OCI-LY7 (cell line): ENCODE measurements at places on chromosomes 11 and 22. TPM values are rescaled to one million over a fixed set of nuclear protein-coding genes. Genes with fewer than 3 reads are reported as not detected.

DNA sequence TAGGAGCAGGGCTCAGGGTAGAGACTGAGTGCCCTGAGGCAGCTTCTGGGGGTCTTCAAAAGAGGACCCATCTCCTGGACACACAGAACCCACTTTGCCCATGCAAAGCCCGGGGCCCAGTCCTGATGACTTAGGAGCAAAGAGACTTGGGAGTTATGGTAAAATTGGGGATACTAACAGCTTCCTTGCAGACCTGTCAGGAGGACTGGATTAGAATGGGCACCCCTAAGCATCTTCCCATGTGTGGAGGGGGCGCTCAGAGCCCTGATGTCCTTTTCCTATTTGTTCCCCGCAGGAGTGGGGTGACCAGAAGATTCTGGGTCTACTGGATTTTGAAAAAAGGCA lies 100.0 kb downstream of the WNT7B start:
- no peak for DNase-seq

DNA sequence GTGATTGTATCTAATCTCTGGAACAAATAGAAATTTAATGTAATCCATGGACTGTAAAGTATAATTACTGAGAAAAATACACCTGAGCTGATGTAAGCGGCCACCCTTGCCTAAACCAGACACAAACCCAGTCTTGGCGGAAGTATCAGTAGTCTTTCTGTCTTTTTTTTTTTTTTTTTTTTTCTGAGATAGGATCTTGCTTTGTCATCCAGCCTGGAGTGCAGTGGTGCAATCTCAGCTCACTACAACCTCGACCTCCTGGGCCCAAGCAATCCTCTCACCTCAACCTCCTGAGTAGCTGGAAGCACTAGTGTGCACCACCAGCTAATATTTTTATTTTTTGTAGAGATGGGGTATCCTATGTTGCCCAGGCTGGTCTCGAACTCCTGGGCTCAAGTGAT lies 5.5 kb upstream of the CXCR5 start:
- peak; percentile 50 for DNase-seq

DNA sequence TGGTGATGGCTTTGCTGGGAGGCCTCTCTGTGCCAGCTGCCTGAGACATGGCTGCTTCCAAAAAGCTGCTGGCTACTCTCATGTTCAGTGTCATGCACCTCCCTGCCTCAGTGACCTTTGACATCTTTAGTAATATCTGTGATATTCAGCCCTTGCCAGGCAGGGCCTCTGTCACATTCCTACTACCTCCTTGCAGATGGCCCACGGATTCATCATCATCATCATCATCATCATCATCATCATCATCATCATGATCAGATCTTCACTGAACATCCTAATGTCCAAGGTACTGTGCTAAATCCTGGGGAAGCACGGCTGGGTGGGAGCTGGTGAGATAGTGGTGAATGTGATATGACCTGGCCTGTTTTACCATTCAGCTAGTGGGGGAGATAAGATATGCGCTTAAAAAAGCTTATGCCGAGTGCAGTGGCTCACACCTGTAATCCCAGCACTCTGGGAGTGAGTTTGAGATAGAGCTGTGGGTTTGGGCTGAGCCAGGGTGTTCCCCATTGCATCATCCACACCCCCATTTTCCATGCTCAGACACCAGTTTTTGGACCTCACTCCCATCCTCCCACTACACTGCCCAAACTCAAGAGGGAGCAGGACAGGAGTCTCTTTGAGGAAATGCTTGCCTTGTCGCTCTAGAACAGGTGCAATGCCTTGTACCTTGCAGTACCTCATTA lies 17.1 kb upstream of the TMPRSS13 start:
- DNase-seq = no peak

DNA sequence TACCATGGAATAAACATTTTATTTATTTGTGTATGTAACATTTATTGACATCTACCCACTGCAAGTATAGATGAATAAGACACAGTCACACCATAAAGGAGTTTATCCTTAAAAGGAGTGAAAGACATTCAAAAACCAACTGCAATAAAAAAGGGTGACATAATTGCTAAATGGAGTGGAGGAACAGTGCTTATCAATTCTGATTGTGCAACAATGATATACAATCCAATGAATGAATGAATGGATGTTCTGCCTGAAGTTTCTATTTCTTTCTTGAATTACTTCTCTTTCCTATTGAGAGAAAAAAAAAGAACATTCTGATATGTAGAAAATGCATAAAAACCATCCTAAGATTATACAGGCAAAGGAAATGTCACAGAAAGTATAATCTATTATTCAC lies 10.0 kb downstream of the MMP7 start:
- no peak for DNase-seq

GRCh38 chr11:80980227-80980626 lies 1539.4 kb upstream of the TENM4 start:
- no peak for DNase-seq

The STK33 gene
- not detected in 2 replicates for total RNA-seq

The UBE2L3 gene
- 67.1 and 67.8 TPM in 2 replicates for total RNA-seq
